ENCODE measurements at places on chromosomes 2 and 18. TPM values are rescaled to one million over a fixed set of nuclear protein-coding genes. Genes with fewer than 3 reads are reported as not detected.

Gene KCNS3
- 5.3 TPM for total RNA-seq

Gene PAIP2B
- 21.5 TPM for total RNA-seq

Gene REG1B
- total RNA-seq: not detected

Gene C2orf78
- total RNA-seq: not detected

Gene ANXA4
- total RNA-seq: 152 TPM

Gene RND3
- total RNA-seq: 169 TPM

Gene NLRC4
- total RNA-seq: not detected

Gene DNAH6
- total RNA-seq: 3.8 TPM

- H3K4me1 ChIP-seq: no peaks in the 10 kb centered on the region
- H3K27me3 ChIP-seq: no peaks in the 10 kb centered on the region
- H3K27ac ChIP-seq: peak overlapping the region; percentile 46
- no peak for DNase-seq
- no peak overlapping the region for H3K4me3 ChIP-seq
Measured at GRCh38 chr2:101883860-101884259, 107.9 kb upstream of the IL1R2 start.

GRCh38 chr18:63427558-63427957, 5.3 kb upstream of the VPS4B start:
- H3K4me1 ChIP-seq: peaks cover 12% of the 10 kb centered on the region
- H3K36me3 ChIP-seq: peaks cover 4% of the 10 kb centered on the region
- H3K27ac ChIP-seq: peak overlapping the region; percentile 100
- peak overlapping the region; percentile 79 for H3K4me3 ChIP-seq
- no peak for DNase-seq
- peaks cover 3% of the 10 kb centered on the region for H3K27me3 ChIP-seq

GRCh38 chr2:95275151-95275515, 884 bp downstream of the PROM2 start:
- no peak for DNase-seq
- H3K27me3 ChIP-seq: no peaks in the 10 kb centered on the region
- H3K27ac ChIP-seq: no peak overlapping the region

DNA sequence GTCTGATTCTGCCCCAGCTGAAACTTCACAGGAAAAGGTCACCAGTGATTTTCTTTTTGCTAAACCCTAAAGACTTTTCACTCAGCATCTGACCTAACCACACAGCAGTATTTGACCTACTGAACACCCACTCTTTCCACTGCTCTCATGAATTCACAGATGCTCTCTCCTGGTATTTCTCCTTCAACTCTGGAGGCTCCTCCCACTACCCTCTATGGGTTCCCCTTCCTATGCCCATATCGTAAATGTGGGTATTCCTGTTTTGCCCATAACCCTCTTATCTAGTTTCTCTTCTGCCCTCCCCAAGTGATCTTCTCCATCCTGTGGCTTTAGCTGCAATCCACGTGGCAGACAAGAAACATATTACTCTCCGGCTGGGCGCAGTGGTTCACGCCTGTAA, 7.6 kb downstream of the PLEKHM3 start:
- no peak for DNase-seq
- H3K36me3 ChIP-seq: no peaks in the 10 kb centered on the region
- peaks cover 4% of the 10 kb centered on the region for H3K4me1 ChIP-seq
- H3K4me3 ChIP-seq: no peak overlapping the region

DNA sequence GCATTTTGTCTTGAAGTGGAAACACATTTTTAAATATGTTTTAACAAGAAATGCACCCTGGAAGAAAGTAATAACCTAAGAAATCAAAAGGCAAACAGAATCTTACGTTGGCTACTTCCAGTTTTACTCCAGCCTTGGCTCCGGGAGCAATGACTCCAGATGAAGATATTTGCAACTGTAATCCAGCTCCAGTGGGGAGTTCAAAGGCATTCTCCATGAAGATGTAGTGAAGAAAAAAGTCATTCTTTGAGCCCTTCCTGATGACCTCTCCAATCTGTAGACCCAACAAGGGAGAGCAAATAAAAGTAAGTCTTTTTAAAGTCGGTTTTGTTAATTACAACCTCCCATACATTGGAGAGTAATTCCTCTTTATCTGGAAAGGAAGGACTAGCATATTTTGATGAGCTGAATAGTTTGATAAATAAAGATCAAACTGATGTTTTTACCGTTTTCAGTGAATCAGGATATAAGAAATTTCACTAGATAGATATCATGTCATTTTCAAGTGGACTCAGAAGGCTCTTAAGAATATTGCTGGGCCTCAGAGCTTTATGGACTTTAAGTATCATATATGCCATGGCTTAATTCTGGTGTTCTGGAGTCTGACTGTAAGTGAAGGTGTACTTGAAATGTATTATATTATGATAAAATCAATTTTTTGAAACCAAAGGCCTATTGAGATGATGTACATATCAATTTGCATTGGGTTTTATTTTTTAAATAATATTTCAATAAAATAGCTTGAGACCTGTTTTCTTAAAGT, 20.3 kb downstream of the APOB start:
- H3K27ac ChIP-seq: no peak overlapping the region
- H3K27me3 ChIP-seq: peaks cover 15% of the 10 kb centered on the region
- no peak overlapping the region for H3K4me3 ChIP-seq

DNA sequence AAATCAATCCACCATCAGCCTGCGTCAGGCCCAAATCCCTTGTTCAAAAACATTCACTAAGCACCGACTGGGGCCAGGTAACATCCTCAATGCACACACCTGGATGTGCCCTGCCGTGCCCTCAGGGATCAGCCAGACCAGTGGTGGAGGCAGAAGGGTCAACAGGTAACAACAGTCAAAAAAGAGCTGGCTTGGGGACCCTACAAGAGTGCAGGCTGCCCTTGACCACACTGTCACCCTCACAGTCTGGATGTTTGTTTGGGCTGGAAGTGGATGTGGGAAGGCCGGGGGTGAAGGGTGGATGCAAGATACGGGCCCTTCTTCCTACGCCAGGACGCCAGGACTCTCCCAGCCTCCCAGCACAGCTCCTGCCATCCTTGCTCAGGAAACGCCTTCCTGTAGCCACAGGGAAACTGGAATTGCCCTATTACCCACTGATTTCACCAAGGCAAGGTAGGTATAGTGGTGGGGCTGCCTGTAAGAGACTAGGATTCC, 2.7 kb downstream of the BIN1 start:
- H3K27ac ChIP-seq: peak overlapping the region; percentile 58
- peaks cover 33% of the 10 kb centered on the region for H3K4me1 ChIP-seq
- H3K4me3 ChIP-seq: peak overlapping the region; percentile 83
- peaks cover 3% of the 10 kb centered on the region for H3K36me3 ChIP-seq

DNA sequence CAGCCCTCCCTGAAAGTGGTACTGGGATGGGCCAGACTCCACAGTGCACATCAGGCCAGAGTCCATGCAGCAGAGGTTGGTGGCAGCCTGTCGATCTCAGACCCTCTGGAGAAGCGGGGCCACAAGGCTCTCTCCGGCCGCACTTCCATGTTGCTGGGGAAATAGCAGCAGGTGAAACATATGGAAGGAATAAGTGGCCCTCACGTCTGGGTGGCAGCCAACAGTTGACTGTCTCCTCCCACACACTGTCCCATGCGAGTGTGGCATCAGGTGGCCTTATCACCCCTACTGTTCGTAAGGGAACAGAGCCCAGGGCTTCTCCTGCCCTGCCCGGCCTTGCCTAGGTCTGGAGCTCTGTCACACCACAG, 58.1 kb upstream of the FOSL2 start:
- H3K4me3 ChIP-seq: no peak overlapping the region
- peaks cover 30% of the 10 kb centered on the region for H3K4me1 ChIP-seq
- H3K27ac ChIP-seq: no peak overlapping the region
- DNase-seq: no peak
- H3K27me3 ChIP-seq: no peaks in the 10 kb centered on the region

GRCh38 chr2:141058556-141058955, 1072.3 kb downstream of the LRP1B start:
- no peak overlapping the region for H3K4me3 ChIP-seq
- H3K27ac ChIP-seq: no peak overlapping the region
- H3K36me3 ChIP-seq: no peaks in the 10 kb centered on the region
- no peak for DNase-seq
- no peaks in the 10 kb centered on the region for H3K4me1 ChIP-seq

DNA sequence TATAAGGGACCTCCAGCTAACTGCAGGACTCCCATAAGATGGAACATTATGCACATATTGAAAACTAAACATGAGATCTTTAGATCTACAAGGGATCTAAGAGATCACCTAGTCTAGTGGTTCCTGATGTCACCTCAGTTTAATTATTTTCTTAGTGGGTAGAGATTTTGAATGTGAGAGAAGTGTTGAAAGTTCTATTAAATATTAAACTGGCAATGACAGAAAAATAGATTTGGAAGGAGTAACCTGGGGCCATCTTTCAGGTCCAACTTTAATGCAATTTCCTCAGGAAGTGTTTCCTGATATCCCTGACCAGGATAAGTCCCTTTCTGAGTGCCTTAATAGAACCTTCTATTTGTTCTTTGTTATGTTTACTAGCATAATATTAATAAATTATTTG, 29.1 kb upstream of the CPS1 start:
- no peaks in the 10 kb centered on the region for H3K4me1 ChIP-seq
- DNase-seq: no peak
- no peaks in the 10 kb centered on the region for H3K36me3 ChIP-seq
- H3K27ac ChIP-seq: no peak overlapping the region
- H3K4me3 ChIP-seq: no peak overlapping the region

- no peaks in the 10 kb centered on the region for H3K4me1 ChIP-seq
- DNase-seq: no peak
- no peak overlapping the region for H3K4me3 ChIP-seq
- H3K27ac ChIP-seq: no peak overlapping the region
- no peaks in the 10 kb centered on the region for H3K36me3 ChIP-seq
Measured at GRCh38 chr2:173817582-173817981, 147.6 kb downstream of the SP3 start.

GRCh38 chr2:62660087-62660486, 45.4 kb upstream of the EHBP1 start:
- DNase-seq: no peak
- H3K36me3 ChIP-seq: no peaks in the 10 kb centered on the region
- H3K27me3 ChIP-seq: no peaks in the 10 kb centered on the region
- peaks cover 34% of the 10 kb centered on the region for H3K4me1 ChIP-seq

DNA sequence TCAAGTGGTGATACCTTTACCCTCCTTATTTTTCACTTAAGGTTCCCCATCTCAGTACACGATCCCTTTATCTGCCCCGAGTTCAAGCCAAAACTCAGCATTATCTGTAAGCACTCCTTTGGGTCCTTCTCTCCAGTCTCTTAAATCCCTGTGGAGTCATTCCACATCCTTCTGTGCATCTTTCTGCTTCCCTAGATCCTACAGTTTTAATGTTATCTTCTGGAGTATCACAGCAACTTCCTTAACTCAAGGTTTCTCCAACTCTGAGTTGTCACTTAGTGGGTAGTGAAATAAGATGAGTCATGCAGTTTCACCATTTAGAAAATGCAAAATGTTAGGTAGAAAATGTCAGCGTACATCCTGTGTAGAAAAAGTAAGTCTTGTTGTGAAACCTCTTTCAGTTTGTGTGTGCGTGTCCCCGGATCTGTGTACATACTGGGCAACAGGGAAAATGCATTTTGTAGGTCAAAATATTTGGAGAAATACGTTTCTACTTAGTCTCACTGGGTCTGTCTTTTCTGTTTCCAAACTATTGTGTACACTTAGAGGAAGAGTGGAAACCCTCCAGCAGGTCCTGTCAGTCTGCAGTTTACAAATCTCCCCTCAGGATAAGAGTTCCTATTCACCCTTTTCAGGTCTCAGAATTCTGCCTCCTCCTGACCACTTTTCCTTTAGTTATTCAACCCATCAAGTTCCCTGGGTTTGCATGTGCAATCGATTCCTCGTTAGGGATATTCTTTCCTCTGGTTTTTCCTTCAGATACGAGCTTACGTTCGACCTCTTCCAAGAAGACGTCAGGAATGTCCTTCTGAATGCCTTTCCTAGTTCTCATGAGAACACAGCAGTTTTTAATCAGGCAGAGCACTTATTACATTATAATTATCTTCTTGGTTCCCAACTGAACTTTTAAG, 154.8 kb downstream of the TGIF1 start:
- no peak overlapping the region for H3K27ac ChIP-seq
- DNase-seq: no peak
- no peak overlapping the region for H3K4me3 ChIP-seq
- no peaks in the 10 kb centered on the region for H3K27me3 ChIP-seq

DNA sequence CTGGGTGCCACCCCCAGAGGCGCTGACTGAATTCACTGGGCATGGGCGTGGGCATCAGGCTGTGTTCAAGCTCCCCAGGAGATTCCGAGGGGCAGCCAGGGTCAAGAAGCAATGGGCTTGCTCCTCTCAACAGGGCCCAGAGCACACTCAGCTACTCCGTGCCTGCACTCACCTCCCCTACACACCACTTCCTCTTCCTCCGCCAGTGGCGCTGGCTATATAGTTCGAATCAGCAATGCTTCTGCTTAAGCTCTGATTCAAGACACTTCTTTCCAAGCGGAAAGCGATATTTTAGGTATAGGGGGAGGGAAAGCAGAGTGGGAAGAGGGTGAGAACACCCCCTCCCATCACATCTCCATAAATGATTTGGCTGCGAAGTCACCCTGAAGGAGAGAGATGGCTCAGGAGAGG, 42.1 kb downstream of the CRACDL start:
- H3K4me3 ChIP-seq: no peak overlapping the region
- H3K27ac ChIP-seq: no peak overlapping the region
- peaks cover 5% of the 10 kb centered on the region for H3K4me1 ChIP-seq
- H3K27me3 ChIP-seq: no peaks in the 10 kb centered on the region
- H3K36me3 ChIP-seq: no peaks in the 10 kb centered on the region
- DNase-seq: peak; percentile 15

DNA sequence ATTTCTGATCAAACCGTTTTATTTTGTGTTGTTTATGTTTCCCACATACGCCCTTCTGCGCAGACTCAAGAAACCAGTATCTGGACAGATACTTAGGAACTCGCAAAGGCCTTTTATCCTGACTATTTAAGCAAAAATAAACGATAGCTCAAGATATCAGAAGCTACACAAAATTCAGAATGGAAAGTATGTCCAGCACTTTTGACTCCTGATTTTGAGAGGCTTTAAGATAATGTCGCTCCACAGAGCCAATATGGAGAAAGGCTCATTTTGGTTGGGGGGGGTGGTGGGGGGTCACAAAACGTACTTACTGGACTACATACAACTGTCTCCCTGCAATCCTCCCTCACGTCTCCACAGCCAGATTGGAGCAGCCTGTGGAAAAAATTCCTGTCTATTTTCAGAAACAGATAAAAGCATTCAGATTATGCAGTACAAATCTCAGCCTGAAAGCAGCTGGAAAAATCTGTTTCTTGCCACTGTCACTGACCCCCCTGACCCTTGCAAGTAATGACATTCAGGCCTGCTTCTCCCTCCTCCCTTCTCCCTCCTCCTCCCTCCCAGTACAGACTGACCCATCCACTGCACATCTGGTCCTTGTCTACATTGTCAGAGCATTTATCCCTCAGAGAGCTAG, 34.9 kb upstream of the LCLAT1 start:
- DNase-seq: no peak
- H3K4me1 ChIP-seq: peaks cover 52% of the 10 kb centered on the region
- no peak overlapping the region for H3K4me3 ChIP-seq
- H3K27me3 ChIP-seq: peaks cover 13% of the 10 kb centered on the region
- H3K36me3 ChIP-seq: no peaks in the 10 kb centered on the region

- no peaks in the 10 kb centered on the region for H3K4me1 ChIP-seq
- no peak for DNase-seq
- H3K36me3 ChIP-seq: no peaks in the 10 kb centered on the region
- no peak overlapping the region for H3K27ac ChIP-seq
- no peak overlapping the region for H3K4me3 ChIP-seq
Measured at GRCh38 chr2:51633073-51633472, 601.1 kb upstream of the NRXN1 start.
